ENCODE measurements at places on chromosomes 2 and 18. TPM values are rescaled to one million over a fixed set of nuclear protein-coding genes. Genes with fewer than 3 reads are reported as not detected.
A peak's percentile ranks its signal among the peaks of the same experiment; 100 is the strongest.

GRCh38 chr18:44098551-44099098 lies 582.1 kb upstream of the SETBP1 start:
- no peak overlapping the region for H3K27ac ChIP-seq
- H3K4me1 ChIP-seq, result no peaks in the 10 kb centered on the region
- no peak for DNase-seq
- no peak overlapping the region for H3K4me3 ChIP-seq
- H3K27me3 ChIP-seq, result no peaks in the 10 kb centered on the region

LHCGR gene
- 1.5 TPM for total RNA-seq

DNA sequence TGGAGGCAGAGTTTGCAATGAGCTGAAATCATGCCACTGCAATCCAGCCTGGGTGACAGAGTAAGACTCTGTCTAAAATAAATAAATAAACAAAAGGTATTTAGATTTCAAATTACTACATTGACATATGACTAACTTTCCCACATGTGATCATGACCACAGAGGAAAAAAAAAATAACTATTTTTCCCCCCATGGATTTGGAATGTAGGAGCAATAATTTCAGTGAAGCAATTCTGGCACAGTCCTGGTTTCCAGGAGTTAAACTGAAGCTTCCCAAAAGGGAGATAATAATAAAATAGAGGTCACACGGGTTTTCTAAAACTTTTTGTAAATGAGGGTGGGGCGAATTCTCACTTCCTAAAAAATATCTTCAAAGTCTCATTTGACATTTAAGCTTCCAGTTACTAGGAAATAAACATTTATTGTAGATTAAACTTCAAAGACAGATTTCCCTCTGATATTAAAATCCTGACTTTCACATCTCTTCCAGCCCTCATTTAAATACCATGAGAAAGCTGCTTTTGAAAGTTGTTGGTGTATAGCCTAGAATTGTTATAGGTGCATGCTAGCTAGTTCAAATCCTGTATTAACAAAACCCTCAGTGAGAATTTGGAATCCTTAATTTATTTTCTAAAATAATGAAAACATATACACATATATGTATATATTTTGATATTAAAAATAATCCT lies 20.7 kb downstream of the SLC19A3 start:
- no peaks in the 10 kb centered on the region for H3K27me3 ChIP-seq
- H3K27ac ChIP-seq, result no peak overlapping the region
- DNase-seq, result no peak
- no peaks in the 10 kb centered on the region for H3K4me1 ChIP-seq

- no peaks in the 10 kb centered on the region for H3K4me1 ChIP-seq
- no peak overlapping the region for H3K4me3 ChIP-seq
- H3K36me3 ChIP-seq, result no peaks in the 10 kb centered on the region
Observed at GRCh38 chr2:71679491-71679890, 226.1 kb downstream of the DYSF start.

- H3K36me3 ChIP-seq, result no peaks in the 10 kb centered on the region
- H3K27me3 ChIP-seq, result no peaks in the 10 kb centered on the region
- no peaks in the 10 kb centered on the region for H3K4me1 ChIP-seq
- DNase-seq, result no peak
- no peak overlapping the region for H3K27ac ChIP-seq
Observed at GRCh38 chr2:151904021-151904420, 75.8 kb upstream of the ARL5A start.

ITGA6 gene
- 232 TPM for total RNA-seq

- H3K4me1 ChIP-seq, result peaks cover 2% of the 10 kb centered on the region
- H3K36me3 ChIP-seq, result no peaks in the 10 kb centered on the region
- no peak for DNase-seq
- no peak overlapping the region for H3K27ac ChIP-seq
- no peak overlapping the region for H3K4me3 ChIP-seq
- no peaks in the 10 kb centered on the region for H3K27me3 ChIP-seq
Observed at GRCh38 chr18:74791501-74792194, 194.0 kb downstream of the ZNF407 start.

DNA sequence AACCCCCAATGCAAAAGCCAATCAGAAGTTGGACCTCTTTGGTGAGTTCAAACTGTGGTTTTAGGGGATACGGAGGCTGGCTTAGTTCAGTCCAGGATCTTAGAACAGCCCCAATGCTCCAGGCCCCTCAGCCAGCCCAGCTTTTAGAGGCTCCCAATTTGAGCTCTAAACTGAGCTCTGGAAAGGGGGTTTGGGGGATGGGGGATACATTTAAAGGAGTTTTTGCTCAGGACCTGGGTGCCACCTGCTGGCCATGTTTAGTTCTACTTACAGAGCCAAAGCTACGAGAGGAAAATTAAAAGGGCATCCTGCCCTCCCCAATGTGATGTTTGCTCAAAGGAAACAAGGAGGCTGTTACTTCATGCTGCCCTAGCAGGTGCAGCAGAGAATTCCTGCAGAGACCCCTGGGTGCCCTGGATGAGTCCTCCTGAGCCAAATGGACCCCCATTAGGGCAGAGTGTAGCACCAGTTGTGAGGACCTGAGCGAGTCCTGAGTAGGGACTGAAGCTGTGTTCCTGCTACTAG lies 15.9 kb upstream of the TMEM214 start:
- H3K4me3 ChIP-seq, result no peak overlapping the region
- H3K27ac ChIP-seq, result no peak overlapping the region
- peak; percentile 68 for DNase-seq
- H3K4me1 ChIP-seq, result peaks cover 13% of the 10 kb centered on the region
- no peaks in the 10 kb centered on the region for H3K27me3 ChIP-seq

DNA sequence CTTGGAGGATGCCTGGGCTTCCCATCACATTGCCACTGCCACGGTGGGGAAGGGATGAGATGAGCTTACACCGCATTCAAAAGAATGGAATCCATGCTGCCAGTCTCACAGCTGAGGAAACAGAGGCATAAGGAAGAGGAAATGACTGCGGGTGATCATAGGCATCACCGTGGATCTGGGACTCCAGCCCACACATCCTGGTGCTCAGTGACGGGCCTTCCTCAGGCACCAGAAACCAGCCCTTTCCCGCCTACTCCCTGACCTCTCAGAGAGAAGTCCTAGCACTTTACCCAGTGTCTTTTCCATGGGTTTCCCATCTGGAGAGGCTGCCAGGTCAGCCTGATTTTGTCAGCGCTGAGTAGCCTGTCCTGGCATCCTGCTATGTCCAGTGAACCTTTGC lies 5.3 kb upstream of the PLB1 start:
- H3K4me3 ChIP-seq, result no peak overlapping the region
- H3K27ac ChIP-seq, result no peak overlapping the region

DNA sequence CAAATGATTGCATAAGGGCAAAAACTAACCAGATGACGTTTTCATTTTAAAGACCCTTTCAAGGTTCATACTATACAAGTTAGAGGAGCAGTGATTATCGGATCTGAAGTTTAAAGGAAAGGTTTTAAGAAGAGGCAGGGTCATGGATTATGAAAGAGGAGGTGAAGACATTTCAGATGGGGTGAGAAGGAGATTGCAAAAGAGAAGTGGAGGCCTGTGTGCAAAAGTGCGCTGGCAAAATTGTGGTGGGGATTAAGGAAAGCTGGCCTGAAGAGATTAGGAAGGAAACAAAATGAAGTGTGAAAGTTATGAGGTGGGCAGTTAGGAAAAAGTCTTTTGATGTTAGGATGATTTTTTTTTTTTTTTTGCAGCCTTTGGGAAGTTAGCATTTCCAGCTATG lies 935.7 kb upstream of the FAM98A start:
- DNase-seq, result no peak
- no peaks in the 10 kb centered on the region for H3K36me3 ChIP-seq
- H3K4me1 ChIP-seq, result no peaks in the 10 kb centered on the region
- no peaks in the 10 kb centered on the region for H3K27me3 ChIP-seq
- H3K27ac ChIP-seq, result no peak overlapping the region
- no peak overlapping the region for H3K4me3 ChIP-seq

- no peak for DNase-seq
- no peaks in the 10 kb centered on the region for H3K36me3 ChIP-seq
- H3K27ac ChIP-seq, result no peak overlapping the region
- peaks cover 7% of the 10 kb centered on the region for H3K4me1 ChIP-seq
- H3K4me3 ChIP-seq, result no peak overlapping the region
Observed at GRCh38 chr2:190877436-190877835, 3.2 kb upstream of the GLS start.

GRCh38 chr18:3389977-3390376 lies 60.0 kb upstream of the TGIF1 start:
- no peak overlapping the region for H3K4me3 ChIP-seq
- H3K27me3 ChIP-seq, result no peaks in the 10 kb centered on the region
- H3K4me1 ChIP-seq, result no peaks in the 10 kb centered on the region

DNA sequence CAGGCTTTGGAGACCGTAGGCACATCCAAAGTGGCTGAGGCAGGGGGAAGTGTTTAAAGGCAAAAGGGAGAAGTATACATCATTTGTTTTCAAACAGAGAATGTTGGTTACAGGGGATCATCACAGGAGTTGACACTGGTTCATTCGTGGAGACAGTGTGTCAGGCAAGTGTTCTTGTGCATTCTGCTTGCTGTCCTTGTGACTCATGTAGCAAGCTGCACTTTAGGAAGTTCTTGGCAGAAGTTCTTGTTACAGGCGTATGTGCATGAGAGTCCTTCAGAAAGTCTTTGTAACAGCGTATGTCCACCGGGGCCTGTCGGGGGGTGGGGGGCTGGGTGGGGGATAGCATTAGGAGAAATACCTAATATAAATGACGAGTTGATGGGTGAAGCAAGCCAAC lies 36.5 kb upstream of the B4GALT6 start:
- no peak overlapping the region for H3K27ac ChIP-seq
- no peak for DNase-seq
- H3K4me3 ChIP-seq, result no peak overlapping the region
- H3K36me3 ChIP-seq, result no peaks in the 10 kb centered on the region
- no peaks in the 10 kb centered on the region for H3K27me3 ChIP-seq
- no peaks in the 10 kb centered on the region for H3K4me1 ChIP-seq

LCT gene
- 0.62 TPM for total RNA-seq

DNA sequence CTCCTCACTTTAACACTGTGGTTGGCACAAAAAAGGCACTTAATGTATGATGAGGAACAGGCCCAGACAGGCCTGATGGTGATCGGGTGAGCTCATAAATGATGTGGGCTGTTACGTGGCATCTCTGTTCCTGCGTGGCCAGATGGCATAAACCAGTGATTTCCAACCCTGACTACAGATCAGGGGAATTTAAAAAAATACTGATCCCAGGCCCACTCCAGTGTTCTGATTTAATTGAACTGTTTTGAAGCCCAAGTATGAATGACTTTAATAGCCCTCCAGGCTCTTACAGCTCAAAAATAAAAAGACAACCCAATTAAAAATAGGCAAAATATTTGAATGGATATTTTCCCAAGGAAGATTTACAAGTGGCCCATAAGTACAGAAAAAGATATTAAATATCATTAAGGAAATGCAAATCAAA lies 48.2 kb downstream of the LIPG start:
- H3K4me3 ChIP-seq, result no peak overlapping the region
- peaks cover 11% of the 10 kb centered on the region for H3K4me1 ChIP-seq
- no peaks in the 10 kb centered on the region for H3K27me3 ChIP-seq
- H3K27ac ChIP-seq, result no peak overlapping the region
- no peak for DNase-seq

DNA sequence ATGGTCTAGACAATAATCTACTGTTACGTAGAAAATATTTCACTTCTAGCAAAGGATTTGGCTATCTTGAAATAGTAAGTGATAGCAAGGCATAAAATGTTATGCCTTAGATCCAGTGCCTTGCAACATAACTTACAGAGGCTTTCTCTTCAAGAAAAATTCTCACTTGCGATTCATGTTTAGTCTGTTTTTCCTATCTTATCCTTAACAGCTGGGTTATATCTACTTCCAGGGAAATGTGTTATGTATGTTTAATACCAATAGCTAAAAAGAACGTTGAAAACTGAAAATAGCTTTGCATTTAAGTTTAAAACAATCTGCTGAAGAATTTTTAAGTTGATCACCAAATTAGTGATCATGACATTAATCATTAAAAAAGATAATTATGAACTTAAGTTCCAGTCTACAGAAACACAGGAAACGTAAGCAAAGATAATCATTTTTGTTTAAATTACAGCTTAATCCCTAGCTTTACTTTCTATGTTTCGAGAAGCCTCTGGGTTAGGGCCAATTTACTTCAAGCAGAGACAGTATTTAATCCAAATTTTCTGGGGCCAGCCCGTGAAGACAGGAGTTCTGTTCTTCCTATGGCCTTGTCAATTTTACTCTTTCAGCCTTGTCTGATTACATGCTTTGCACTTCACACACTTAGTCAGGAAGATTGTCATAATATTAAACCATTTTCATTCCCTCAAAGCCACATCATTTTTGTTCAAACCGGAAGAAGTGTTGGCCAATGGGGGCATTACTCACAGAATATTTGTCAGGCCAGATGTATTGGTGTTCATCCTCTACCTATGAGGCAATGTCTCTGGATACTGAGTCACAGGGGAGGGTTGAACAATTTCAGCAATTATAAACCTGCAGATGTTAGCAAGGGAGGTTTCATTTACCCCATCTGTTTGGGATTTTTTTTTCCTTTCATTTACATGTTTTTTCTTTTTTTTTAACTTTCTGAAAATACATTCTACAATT lies 1132.9 kb upstream of the ZEB2 start:
- H3K4me3 ChIP-seq, result no peak overlapping the region
- H3K27ac ChIP-seq, result no peak overlapping the region
- H3K27me3 ChIP-seq, result no peaks in the 10 kb centered on the region
- no peaks in the 10 kb centered on the region for H3K4me1 ChIP-seq
- no peaks in the 10 kb centered on the region for H3K36me3 ChIP-seq

DES gene
- total RNA-seq, result 33.3 TPM
